Stimulated activated CD8-positive, alpha-beta memory T cell treated with anti-CD3 and anti-CD28 coated beads, Interleukin-15, amount 100 ng/mL, for 4 hours (primary cell): ENCODE measurements at places on chromosomes 5 and 9.

GRCh38 chr9:114653556-114654159, 3.9 kb downstream of the TEX53 start:
- DNase-seq: peak; percentile 16

DNA sequence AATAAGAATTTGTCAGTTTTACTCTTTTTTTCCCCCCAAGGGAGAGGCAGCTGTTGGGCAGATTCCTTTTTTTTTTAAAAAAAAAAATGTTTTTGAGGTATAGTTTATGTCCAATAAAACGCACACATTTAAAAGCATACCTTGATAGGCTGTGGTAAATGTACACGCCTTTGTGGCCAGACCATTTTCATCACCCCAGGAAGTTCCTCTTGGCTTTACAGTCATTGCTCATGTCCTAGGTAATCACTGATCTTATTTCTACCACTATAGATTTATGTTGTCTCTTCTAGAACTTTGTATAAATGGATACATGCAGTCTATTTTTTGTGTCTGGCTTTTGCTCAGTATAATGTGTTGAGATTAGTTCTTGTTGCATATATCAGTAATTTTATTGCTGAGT, 9.8 kb downstream of the SUB1 start:
- DNase-seq: no peak

- DNase-seq: no peak
These were observed 652 bp downstream of the ARSK start for GRCh38 chr5:95555553-95555952.

DNA sequence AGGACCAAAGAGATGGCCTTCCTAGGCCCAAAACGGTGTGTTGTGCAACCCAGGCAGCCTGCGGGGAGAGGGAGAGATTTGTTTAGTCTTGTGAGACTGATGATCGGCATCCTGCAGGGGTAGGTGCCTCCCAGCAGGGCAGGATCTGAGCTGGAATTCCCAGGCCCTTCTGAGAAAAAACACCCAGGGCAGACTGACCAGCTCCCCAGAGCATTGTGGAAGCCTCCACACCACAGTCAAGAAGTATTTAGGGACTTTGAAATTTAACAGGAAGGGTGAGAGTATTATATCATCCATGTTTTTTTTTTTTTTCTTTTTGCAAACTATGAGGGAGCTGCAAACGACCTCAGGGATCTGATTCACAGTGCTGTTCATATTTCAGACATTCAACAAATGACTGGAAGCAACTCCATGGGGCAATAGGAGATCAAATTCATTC, 104.5 kb upstream of the LHFPL2 start:
- no peak for DNase-seq

GRCh38 chr5:158746979-158747378, 352.7 kb downstream of the EBF1 start:
- DNase-seq: no peak

DNA sequence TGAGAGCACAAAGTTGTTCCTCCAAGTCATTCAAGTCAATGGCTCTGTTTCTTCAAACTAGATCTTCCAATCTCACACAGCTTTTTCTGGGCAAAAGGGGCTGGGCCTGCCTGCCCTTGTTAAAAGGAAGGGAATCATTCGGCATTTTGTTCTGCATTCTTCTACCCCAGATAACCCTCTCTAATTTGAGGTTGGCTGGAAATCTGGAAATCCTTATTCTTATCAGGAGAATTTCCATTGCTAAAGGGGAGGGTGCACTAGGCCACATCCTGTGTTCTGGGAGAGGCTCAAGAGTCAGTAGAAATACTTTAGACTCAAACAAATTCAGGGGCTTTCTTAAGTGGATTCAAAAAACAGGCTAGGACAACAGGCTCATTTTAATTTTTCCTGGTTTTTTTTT, 384.7 kb upstream of the ZNF462 start:
- DNase-seq: no peak

DNA sequence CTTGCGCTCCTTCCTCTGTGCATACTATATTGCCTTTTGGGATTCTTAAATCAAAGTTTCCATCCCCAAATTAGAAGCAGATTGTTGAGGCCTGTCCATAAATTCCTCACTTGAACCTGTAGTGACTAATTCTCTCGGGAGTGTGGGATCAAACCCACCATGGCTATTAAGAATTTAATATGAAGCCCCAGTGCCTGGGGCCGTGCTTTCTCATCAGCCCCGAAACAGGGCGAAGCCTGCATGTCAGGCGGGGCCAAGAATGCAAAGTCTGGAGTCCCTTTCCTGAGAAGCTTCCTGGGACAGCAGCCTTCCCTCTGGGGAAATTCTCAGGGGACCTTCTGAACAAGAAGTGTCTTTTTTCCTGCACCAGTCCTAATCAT, 29.3 kb upstream of the FAT2 start:
- no peak for DNase-seq

- DNase-seq: no peak
These were observed 6.9 kb upstream of the SLC12A7 start for GRCh38 chr5:1118738-1119137.

DNA sequence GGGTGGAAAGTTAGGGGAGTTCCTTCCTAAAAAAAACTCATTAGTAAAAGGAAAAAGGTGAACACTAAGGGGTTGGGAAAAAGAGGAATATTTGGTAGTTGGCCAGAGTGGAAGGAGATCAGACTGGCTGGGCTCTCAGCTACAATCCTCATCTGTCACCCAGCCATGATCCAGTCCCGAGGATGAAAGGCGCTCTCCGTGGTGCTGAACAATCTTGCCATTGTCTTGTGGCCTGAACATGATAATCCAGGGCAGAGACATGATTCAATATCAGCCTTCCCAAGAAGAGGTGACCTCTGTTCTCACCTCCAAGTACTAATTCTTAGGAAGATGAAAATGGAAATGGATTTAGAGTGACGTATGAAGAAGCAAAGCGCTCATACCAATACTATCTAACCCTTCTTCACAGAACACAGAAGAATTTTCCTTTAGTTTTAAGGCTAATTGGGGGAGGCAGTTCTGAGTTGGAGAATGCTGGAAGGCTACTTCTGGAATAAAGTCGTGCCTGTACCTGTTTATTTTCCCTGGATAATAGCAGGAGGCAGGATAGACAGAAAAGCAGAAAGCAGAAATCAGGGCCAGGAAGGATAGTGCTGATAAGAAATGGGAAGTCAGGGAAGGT, 36.6 kb upstream of the MYORG start:
- no peak for DNase-seq

GRCh38 chr9:15999422-16000339, 446.8 kb downstream of the CCDC171 start:
- no peak for DNase-seq

DNA sequence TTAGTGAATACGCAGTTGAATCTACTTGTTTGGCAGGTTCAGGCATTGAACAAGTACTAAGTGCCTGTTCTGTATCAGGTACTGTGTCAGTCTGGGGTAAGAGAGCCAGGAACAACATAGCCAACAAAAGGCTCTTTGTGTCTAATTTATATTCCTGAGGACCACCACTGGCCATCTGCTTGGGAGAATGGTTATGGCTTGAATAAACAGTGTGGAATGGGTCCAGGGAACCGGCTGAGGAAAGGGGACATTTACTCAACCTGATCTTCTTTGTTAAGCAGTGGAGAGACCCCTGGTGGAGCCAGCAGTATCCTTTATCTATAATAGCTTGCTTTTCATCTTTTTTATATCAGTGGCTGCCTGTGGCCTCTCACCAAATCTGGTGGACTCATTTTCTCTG, 38.6 kb downstream of the EXOSC2 start:
- DNase-seq: no peak
